ENCODE measurements at places on chromosomes 1 and 21.

DNA sequence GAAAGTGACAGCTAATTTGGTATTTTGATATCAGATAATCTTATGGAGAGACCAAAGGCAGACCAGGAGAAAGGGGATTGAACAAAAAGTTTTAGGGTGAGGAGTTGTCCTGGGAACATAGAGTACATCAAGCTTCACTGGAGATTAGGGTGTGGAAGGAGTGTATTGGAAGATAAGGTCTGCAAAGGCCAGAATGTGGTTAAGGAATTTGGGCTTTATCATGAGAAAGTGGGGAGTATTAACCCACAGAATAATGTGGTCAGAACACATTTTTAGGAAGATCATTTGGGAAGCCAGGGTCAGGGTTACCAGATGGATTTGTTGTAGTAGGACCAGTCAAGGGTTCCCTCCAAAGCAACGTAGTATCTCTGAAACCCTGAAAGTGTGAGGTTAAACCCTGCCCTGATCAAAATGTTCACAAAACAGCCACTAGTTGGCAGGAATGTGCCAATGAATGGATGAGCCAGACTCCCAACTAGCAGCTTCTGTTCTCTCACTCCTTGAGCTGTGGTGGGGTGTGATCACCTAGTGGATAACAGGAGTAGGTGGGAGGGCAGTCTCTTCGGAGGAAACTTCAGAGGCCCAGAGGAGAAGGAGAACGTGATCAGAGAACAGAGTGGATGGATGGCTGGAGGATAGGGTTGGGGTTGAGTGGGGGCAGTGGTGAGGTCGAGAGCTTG, 35.8 kb downstream of the SLC2A1 start:
- DNase-seq, result peak; percentile 78

GRCh38 chr1:56508523-56508983, 70.8 kb downstream of the PLPP3 start:
- no peak for DNase-seq

DNA sequence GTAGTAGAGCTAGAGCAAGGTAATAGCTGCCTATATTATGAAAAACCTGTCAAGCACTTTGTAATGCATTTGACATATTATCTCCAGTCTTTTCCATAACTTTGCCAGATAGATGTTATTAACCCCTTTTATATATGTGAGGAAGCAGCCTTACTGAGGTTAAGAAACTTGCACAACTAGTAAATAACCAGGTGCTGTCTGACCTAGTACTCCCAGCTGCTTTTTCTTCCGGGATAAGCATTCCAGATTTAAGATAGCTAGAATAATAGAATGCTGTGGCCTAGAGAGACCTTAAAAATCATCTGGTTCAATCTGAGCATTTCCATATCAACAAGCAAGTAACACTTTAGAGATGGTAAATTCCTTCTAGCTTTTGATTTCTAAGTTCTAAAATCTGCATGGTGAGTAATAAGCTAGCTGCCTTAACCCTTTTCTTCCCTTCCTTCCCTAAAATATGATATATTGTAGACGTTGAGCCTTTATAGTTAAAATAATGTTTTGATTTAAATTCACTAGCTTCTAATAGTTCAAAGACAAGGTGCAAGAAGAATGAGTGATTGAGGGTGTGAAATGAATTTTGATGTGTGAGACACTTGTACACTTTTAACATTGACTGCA, 1.8 kb downstream of the SH3GLB1 start:
- DNase-seq, result no peak

- peak; percentile 40 for DNase-seq
These were observed 78.0 kb upstream of the ATP5PO start for GRCh38 chr21:33993286-33994231.

- no peak for DNase-seq
These were observed 29.7 kb downstream of the UHMK1 start for GRCh38 chr1:162527314-162527713.

DNA sequence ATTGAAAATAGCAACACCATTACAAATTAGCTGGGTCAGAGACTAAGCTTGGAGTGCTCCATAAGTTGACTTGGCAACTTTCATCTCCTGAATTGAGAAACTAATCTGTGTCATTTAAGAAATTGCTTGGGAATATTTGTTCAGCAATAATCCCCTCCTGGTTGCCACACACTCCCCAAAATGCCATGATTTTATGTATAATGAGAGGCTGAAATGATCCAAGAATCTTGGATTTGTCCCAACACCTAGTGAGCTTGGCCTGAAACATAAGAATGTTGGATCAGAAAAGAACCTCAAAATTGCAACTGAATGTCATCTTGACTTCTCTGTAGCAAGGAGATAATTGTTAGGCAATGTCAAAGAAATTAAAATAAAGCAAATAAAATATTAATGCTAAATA, 805.9 kb upstream of the ADAMTS5 start:
- no peak for DNase-seq

- no peak for DNase-seq
These were observed 407.0 kb downstream of the PTPRU start for GRCh38 chr1:29643281-29643680.

- no peak for DNase-seq
These were observed 592.7 kb upstream of the ADGRL4 start for GRCh38 chr1:79599257-79599656.

- no peak for DNase-seq
These were observed 120.7 kb downstream of the SEC16B start for GRCh38 chr1:177849130-177849529.

- DNase-seq, result no peak
These were observed 11.4 kb upstream of the VANGL1 start for GRCh38 chr1:115630342-115630741.

- peak; percentile 65 for DNase-seq
These were observed 79.1 kb downstream of the NDUFS5 start for GRCh38 chr1:39105061-39105840.

DNA sequence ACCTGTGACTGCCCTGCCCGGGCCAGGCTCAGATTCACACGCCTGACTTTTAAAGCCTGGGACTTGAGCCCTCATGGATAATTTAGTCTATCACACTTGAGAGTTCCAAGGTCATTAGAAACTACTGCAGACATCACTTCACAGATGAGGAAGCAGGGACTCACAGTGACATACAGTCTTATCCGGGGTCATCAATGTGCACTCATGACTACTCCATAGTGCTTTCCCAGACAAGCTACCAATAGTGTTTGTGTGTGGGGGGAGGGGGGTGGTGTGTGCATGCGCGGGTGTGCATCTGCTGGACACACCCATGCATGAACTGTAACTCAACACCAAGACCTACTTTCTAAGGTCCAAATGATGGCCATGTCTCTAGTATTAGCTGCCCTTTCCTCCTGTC, 16.1 kb upstream of the SLC5A9 start:
- no peak for DNase-seq

DNA sequence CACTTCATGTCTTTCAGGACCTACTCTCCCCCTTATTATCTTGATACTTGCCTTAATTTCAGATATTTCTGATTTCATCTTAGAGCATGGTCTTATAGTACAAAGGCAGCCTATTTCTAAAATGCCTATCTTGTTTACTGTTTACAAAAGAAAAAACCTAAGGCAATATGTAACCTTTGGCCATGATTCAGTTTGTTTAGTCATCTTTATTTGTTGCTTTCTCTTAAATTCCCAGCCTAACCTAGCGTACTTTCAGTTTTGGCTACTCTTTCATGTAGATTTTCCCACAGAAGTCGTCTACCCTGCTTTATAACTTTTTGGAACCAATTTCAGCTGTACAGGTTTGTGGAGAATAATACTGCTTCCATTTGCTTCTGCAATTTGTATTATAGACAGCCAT, 81.8 kb downstream of the KIF1B start:
- DNase-seq, result no peak

DNA sequence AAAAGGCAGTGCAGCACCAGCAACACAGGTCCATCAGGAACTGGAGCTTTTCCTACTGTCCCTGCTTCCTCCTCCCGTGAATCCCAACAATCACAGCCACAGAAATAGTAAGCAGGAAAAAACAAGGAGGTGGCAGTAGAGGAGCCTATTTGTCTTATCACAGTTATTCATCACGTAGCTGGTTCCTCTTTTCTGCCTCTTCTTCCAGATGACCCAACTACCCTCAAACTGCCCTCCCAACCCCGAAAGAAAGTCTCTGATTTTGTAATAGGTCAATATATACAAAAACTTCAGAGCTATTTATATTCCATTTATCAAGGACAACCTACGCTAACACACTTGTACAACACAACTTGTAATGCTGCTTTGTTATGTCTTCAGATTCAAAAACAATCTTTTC, 21.4 kb downstream of the GNB1 start:
- no peak for DNase-seq

DNA sequence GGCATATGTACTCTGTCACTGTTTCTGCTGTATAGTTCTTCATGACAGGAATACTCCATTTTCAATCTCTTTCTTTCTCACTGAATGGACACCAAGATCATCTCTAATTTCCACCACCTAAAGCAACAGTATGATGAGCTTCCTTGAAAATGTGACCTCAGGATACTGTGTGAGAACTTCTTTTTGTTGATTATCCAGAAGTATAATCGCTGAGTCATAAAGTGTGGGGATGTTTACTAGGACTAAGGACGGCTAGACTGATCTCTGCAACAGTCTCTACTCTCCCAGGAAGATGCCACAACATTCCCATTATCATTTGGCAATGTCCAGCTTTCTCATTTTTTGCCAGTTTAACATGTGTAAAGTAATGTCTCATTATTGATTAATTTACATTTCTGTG, 70.3 kb downstream of the TNFSF18 start:
- no peak for DNase-seq

DNA sequence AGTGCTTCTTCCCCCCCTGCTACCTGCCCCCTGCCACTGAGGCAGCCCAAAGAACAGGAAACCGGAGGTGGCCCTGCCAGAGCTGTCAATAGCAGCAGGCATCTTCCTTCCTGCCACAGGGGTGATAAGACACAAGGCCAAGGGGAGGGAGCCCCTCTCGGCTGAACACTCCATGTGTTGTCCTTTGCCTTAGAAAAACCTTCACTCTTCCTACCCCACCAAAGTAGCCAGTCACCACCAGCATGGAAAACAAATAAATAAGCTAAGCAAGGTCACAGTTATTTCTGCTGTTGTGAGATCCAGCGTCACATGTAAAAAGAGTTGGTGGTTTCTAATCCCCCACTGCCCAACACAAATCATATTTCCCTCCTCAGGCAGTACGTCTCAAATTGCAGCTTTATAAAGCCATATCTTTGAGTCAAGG, 104.8 kb upstream of the DPT start:
- DNase-seq, result no peak
